ENCODE measurements at places on chromosomes 5 and 9.

- DNase-seq, result peak; percentile 54
Observed at GRCh38 chr5:79955941-79956670, 35.0 kb downstream of the MTX3 start.

DNA sequence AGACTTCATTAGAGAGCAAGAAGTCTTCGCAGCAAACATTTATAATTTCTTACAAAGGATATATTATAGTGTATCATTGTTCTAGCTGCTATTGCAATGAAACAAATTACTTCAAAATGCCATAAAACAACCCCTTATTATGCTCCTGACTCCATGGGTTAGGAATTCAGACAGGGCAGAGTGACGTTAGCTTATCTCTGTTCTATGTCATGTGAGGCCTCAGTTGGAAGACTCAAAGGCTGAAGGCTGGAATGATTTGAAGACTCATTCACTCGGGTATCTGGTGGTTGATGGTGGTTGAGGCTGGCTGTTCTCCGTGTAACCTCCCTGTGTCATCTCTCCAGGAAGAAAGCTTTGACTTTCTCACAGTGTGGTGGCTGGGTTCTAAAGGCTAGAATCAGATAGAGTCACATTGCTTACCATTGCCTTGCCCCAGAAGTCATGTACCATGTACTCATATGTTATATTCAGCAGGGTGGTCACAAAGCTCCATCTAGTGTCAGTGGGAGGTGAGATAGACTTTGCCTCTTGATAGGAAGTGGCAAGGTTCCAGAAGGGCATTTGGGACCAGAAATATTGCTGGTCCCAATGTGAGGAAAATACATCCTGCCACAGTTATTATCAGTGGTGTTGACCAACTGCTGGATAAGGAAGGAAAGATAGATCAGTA lies 226.9 kb downstream of the TMEM38B start:
- DNase-seq, result no peak

- no peak for DNase-seq
Observed at GRCh38 chr9:80305136-80305535, 733.4 kb downstream of the TLE4 start.

DNA sequence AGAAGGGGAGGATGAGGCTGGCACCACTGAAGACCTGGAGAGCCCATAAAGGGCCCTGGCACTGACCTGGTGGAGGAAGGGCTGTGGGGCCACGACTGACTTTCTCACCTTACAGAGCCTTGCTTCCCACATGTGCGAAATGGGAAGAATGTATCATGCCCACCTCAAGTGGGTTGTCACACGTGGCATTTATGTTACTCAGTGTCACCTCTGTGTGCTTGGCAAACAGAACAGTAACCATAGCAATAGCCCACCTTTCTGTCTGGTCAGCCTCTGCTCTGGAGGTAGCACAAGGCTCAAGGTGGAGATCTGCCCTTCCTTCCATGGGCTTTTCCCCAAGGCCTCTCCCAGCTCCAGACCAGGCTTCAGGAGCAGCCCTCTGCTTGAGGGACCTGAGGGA lies 16.7 kb downstream of the TCF7 start:
- DNase-seq, result no peak

DNA sequence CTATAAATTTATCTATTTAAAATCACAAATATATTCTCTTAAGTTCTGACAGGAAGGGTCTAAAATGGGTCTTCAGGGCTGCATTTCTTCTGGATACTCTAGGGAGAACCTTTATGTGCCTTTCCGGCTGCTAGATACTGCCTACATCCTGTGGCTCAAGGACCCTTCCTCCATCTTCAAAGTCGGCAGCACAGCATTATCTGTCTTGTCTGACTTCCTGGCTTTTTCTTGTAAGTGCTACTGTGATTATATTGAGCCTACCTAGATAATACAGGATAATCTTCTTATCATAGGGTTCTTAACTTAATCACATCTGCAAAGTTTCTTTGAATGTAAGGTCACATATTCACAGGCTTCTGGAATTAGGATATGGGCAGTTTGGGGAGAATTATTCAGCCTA lies 943.8 kb upstream of the TYRP1 start:
- DNase-seq, result no peak

GRCh38 chr5:40879163-40879942 lies 29.9 kb upstream of the C7 start:
- peak; percentile 50 for DNase-seq

GRCh38 chr5:143488381-143488780 lies 84.9 kb upstream of the NR3C1 start:
- no peak for DNase-seq
